ENCODE measurements at places on chromosomes 2 and 18.
A peak's percentile ranks its signal among the peaks of the same experiment; 100 is the strongest.

GRCh38 chr2:196167666-196168065 is 3.7 kb downstream of the STK17B start:
- no peak for DNase-seq

GRCh38 chr2:95069465-95069864 is 44.0 kb downstream of the MAL start:
- no peak for DNase-seq

DNA sequence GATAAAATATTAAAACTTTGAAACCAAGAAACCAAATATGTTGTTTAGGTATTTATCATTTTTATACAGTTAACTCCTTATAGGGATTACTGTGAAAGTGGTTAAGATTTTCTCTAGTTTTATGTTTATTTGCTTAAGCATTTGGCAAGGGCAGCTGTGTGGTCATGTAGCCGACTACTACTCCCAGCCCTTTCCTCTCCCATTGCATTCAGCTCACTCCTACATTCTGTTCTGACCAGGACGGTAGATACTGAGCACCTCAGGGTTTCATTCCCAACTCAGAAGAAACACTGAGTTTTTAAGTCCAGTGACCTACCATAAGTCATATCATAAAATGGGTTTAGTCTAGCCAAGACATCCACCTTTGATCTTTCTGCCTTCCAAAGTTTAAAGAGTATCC is 19.8 kb downstream of the FZD5 start:
- DNase-seq, result no peak

GRCh38 chr18:51188024-51188701 is 9.3 kb downstream of the MEX3C start:
- DNase-seq, result no peak

DNA sequence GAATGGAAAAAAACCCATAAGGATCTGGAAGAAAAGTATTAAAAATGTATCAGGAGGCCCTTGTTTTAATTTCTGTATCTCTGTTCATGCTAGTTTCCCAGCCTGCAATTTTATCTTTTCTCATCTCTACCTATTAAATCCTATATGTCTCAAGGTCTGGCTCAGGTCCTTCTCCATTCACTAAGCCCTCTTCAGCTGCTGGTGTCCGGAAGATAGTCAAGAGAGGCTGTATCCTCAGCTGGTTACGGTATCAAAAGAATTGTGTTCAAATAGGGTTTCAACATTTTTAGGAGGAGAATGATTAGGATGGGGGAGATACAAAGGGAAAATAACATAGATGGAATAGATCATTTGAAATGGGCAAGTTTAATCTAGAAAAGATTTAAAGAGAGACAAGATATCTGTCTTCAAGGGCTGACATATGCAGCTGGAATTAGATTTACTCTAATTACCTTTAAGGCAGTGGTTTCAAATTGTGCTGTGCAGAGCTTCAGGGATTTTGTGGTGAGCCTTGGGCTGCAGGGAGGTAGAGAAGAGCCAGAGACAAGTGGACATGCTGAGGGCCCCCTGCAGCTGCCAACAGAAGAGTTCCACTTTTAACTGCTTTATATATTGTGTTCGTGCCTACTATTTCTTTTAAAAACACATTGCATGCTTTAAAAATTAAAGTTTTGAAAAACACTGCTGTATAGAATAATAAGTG is 24.1 kb downstream of the GREB1L start:
- no peak for DNase-seq

GRCh38 chr2:178286636-178287035 is 92.3 kb downstream of the OSBPL6 start:
- DNase-seq, result no peak

DNA sequence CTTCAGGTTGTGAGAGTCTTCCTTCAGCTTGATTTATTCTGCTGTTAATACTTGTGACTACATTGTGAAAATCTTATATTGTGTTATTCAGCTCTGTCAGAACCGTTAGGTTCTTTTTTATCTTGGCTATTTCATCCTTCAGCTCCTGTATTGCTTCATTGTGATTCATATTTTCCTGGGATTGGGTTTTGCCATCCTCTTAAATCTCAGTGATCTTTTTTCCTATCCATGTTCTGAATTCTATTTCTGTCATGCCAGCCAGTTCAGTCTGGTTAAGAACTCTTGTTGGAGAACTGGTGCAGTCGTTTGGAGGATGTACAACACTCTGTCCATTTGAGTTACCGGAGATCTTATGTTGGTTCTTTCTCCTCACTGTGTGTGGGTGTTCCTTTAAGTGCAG is 19.1 kb downstream of the MSTN start:
- DNase-seq, result no peak

- no peak for DNase-seq
Measured at GRCh38 chr18:66993492-66993891, 389.6 kb upstream of the CDH19 start.

DNA sequence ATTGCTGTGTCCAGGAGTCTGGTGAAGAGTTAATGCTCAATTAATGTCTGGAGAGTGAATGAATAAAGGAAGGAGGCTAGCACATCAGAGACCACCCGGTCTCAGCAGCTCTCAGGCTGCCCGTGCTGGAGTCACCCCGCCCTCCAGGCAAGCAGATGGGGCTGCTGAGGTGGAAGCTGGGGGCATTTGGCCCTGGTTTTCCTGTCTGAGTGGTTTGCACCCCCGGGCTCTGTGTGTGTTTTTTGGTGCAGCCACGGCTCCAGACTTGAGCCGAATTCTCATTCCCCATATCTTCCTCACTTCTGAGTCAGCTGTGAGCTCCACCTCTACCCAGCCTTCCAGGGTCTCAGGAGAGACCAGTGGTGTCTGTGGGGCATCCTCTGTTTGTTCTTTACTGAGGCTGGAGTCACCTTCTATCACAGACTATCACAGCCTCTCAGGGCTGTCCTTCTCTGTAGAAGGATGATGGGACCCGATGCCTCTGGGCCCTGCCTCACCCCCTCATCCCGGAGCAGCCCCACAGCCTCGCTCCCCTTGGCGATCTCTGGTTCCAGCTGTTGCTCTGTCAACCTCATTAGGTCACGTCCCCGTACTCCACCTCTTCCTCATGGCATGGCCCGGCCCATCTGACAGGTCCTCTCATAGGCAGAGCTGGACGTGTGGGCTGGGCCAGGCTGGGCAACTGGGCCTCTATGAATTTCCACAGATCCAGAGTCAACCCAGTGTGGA is 60.8 kb downstream of the HS1BP3 start:
- DNase-seq, result no peak

DNA sequence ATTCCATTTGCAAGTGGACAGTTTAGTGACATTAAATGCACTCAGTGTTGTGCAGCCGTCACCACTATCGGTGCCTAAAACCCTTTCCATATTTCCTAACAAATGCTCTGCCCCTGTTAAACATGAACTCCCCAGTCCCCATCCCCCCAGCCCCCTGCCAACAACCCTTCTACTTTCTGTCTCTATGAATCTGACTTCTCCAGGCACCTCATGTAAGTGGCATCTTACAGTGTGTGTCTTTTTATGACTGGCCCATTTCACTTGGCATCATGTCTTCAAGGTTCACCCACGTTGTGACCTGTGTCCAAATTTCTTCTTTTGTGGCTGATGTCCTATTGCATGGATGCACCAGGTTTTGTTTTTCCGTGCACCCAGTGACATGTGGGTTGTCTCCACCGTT is 140.9 kb upstream of the GPC1 start:
- DNase-seq, result no peak

GRCh38 chr2:14292964-14293363 is 339.6 kb upstream of the LRATD1 start:
- no peak for DNase-seq

DNA sequence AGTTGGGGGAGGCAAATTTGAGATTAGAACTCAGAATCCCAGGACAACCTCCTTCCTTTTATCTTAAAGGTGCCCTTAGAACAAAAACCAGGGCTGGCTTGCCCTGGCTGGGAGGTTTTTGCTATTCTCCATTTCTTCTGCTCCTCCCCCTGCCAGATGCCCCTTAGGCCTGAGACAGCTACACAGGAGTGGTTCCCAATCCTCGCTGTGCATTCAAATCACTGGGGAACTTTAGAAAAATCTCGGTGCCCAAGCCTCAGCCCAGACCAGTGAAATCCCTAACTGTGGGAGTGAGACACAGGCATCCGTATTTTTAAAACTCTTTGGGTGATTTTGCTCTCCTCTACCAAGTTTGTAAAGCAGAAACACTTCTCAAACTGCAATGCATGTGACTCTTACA is 38.8 kb downstream of the LBH start:
- DNase-seq, result no peak

DNA sequence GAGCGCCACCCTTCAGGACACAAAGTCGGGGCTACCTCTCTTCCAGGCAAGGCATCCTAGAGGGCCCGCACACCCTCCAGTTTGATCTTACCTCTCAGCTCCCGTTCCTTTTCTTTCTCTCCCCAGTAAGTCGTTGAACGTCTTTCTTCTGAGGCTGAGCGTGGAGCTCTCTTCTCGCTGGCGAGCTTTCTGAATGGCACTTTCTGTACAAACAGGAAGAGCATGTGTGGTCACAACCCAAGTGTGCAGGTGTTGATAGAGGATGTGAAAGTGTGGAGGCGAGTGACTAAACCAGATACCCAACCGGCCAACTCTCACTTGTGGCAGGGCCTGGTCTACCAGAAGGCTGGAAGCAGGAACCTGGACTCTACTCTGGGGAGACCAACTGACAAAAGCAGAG is at the start of gene AFF3:
TSS of gene AFF3 (minus strand) at position 198 of the 400 bp plus-strand sequence. CDS start 38,136 bp downstream, outside the sequence.
- DNase-seq, result no peak

DNA sequence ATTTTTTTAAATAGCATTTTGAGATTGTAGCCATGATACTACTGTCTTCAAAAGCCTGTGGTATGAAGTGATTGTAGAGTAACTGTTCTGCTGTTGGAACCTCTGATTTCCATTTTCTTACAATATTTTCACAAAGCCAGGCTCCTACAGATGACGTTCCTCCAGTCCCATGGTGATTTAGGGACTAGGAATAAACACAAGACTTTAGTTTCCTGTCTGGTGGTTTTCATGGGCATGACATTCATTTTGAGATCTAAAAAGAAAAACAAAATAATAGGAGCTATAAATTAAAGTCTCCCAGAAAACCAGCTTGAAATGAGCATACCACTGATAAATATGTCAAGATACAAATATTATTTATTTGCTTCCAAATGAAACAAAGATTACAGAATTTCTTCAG is 1223.5 kb upstream of the CELF4 start:
- no peak for DNase-seq

GRCh38 chr2:176132205-176133171 is 3.0 kb downstream of the HOXD8 start:
- no peak for DNase-seq

GRCh38 chr2:241980193-241980592 is 110.7 kb downstream of the RTP5 start:
- DNase-seq, result no peak

DNA sequence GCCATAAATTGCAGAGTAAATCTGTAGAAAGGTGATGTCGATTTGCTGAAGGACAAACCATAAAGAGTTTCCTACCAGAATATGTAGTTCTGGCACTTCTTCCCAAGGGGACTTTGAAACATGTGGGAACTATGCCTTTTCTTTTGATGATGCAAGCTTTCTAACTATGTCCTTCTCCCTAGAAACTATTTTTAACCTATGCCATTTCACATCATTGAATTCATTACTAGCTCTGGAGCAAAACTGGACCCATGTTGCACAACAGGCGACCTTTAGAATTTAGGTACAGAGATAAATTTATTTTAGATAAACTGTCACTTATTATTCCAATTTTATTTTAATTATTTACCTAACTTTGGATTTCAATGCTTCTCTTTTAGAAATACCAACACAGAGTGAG is 186.5 kb downstream of the CCDC102B start:
- DNase-seq, result no peak

DNA sequence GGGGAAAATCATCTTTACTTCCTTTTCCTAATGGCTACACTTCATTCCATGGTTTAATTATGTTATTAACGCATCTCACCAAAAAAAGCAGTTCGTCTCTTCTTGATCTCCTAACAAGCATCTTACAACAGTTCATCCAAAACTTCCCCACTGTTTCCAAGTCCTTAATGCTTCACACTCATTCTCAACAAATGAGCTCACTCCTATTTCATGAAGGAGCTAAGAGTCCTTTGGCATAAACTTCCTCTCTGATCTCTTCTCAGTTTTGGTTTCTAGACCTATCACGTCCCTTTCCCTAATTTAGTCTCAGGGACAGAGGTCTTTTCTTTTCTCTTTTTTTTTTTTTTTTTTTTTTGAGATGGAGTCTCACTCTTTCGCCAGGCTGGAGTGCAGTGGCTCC is 205.9 kb upstream of the SLC39A10 start:
- no peak for DNase-seq

- no peak for DNase-seq
Measured at GRCh38 chr2:41084321-41084720, 632.4 kb upstream of the SLC8A1 start.

- no peak for DNase-seq
Measured at GRCh38 chr18:41099451-41099850, 855.6 kb upstream of the PIK3C3 start.

- DNase-seq, result no peak
Measured at GRCh38 chr2:233006648-233007047, 6.4 kb downstream of the NGEF start.

GRCh38 chr2:209391776-209392401 is 32.0 kb upstream of the MAP2 start:
- DNase-seq, result no peak

DNA sequence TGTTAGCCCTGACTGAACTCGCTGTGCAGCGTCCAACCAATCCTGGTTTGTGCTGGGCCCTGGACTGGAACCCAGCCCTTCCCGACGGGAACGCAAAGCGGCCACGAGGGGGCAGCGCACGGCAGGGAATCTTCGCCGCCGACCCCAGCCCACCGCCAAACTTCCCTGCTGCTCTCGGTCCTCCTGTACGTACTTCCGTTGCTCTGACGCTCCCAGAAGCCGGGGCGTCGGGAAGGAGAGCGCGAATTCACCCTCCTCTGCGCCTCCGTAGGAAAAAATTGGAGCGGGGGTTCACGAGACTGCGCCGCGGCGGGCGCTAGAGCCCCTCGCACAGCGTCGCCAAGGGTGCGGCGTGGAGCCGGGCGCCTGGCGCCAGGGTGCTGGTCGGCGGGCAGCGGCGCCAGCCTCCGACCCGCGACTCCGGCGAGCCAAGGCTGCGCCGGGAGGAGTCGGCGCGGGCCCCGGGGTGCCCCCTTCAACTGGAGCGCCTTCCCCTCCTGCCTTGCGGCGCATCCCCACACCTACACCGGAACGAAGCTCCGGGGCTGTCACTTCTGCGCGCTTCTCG is 873 bp upstream of the SH3RF3 start:
- DNase-seq, result peak; percentile 64

DNA sequence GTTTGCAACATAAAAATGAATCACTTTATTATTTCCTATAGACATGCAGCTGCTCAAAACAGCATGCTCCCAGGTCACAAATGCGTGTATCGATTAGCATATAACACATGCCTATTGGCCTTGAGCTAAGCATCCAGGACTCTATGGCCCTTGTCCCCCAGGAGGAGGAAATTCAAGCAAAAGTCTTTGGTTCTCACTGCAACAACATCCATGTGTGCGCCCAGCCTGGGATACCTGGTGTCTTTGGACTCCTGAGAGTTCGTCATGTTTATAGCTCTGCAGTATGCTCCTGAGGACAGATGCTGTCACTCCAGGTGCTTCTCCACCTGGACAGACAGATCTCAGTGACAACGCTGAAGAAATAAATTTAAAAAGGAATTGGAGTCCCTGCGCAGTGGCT is 284.6 kb downstream of the PHLPP1 start:
- no peak for DNase-seq

- peak; percentile 51 for DNase-seq
Measured at GRCh38 chr2:47230418-47230817, 75.3 kb upstream of the STPG4 start.
